Anterior cingulate cortex (tissue), 58 donors: ENCODE measurements at places on chromosomes 12 and 14.
A peak's percentile ranks its signal among the peaks of the same experiment; 100 is the strongest.

GRCh38 chr12:52052468-52053186, 1.4 kb downstream of the NR4A1 start:
- DNase-seq, result no peak

GRCh38 chr12:57175428-57176138, 28.2 kb upstream of the LRP1-AS start:
- DNase-seq, result peak; percentile 63

DNA sequence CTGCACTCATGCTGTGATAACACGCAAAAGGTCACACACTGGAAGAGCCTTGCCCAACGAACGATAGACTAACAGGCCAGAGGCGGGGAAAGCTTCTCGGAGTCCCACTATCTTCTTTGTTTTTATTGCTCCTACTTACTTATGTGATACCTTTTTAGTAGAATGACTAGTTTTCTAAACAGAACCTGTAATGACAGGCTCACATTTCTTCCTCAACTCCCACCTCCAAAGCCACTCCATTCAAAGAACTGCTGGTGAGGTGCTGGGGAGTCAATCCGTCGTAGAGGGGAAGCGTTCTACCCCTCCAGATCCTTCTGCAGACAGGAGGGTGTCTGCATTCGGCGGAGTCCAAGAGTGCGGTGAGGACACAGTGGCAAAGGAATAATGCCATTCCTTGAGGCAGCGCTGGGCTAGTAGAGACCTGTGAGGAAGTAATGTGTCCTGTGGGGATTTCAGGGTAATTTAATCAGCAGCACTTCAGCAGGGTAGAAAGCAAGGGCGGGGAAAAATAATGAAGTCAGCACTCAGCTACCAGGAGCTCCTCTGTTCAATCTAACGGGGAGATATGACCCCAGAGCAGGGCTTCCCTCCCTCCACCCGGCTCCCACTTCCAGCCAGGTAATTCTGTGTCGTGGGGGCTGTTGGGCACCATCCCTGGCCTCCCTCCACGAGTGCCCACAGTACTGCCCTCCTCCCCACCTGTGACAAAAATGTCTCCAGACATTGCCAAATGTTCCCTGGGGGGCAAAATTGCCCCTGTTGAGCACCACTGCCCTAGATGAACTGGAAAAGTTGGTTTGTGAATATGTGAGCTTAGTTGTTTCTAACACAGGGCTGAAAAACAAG, 25.2 kb downstream of the SPRING1 start:
- no peak for DNase-seq

DNA sequence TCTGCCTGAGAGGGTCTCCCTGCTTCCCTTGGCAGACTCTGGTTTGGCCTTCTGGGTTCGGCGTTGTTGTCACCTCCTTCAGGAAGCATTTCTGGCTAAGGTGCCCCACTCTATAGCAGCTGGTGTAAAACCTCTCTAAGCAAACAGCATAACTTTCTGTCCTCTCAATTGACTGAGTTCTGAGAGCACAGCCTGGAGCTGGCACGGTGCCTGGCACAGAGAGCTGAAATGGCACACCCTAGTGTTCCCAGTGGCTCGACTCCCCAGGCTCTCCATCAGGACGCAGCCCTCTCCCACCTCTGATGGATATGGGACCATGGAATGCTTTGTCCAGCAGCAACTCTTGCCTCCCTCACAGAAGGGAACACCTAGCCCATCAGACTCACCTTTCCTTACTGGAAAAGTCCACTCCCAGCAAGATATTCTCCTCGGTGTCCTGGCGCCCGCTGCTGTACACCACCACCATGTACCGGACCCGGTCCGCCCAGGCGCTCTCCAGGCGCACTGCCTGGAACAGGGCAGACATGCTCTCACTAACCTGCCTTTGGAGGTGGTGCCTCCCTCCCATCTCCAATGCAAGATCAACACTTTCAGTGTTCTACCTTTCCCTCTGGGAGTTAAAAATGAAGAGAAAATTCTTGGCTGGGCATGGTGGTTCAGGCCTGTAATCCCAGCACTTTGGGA, 40.6 kb downstream of the SSH1 start:
- DNase-seq, result no peak

GRCh38 chr14:100147181-100147631, 12.2 kb downstream of the DEGS2 start:
- no peak for DNase-seq

GRCh38 chr12:93497456-93497855, 30.1 kb downstream of the MRPL42 start:
- DNase-seq, result no peak

DNA sequence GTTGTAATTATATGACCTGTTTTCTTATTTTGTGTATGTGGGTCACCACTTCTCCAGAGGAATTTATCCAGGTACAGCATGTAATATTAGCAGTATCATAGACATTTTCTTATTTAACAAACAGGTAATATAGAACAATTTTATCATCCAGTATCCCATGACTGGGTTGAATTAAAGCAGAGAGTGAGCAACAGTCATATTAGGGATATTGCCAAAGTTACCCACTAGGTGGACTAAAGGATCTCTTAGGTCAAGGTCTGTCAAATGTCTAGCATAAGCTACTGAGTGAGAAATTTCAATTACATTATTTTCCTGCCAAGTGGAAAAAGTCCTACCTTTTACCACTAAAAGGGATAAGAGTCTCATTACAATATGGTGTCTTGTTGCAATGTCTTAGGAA, 62.1 kb upstream of the TRIM9 start:
- DNase-seq, result no peak

- DNase-seq, result no peak
Measured at GRCh38 chr14:99256483-99256874, 15.5 kb downstream of the BCL11B start.

- DNase-seq, result no peak
Measured at GRCh38 chr14:89247457-89248122, 169.4 kb downstream of the FOXN3 start.

DNA sequence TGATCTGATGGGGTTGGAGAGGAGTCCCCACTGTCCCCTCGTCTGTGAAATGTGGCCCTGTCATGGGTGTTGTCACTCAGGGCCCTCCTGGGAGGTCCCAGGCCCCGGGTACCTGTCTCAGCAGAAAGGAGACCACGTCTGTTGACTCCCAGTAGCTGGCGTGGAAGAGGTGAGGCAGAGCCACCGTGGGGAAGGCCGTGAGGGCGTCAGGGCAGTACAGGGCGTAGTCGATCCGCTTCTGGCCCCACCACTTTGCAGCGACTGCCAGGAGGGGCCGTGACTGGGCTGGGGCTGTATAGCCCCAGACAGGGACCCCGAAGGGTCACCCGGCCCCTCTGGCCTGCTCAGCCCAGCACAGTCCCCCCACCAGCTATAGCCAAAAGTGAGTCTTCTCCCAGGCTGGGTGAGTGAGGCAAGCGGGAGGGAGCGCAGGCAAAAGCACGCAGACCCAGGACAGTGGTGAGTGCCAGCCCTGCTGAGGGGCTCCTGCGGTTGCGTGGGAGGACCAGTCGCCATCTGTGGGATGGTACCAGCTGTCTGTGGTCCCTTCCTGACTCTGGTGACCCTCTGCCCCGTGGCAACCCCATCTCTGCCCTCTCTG, 8.2 kb downstream of the ARL6IP4 start:
- DNase-seq, result no peak

GRCh38 chr14:92549859-92550230, 36.3 kb downstream of the RIN3 start:
- no peak for DNase-seq

DNA sequence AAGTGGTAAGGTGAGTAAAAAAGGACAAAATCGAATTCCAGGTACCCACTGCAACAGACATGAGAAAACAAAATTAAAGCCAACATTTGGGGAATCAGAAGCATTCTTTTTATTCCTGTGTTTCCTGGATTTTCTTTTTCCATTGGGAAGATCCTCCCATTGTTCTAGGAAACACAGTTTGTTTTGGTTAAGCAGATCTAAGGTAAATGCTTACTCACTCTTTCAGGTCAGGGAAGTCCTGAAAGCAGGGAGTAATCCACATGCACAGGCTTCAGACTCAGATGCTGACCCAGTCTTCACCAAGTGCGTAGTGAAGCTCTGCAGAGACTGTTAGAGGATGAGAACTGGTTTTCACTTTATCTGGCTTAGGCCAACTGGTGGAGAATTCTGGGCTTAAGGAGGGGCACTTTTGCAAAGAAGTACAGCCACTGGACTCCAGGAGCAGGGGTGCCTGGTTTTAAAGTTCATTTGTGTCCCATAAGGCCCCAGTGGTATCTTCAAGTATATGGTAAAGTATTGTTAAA, 57.7 kb downstream of the RPAP3 start:
- no peak for DNase-seq

DNA sequence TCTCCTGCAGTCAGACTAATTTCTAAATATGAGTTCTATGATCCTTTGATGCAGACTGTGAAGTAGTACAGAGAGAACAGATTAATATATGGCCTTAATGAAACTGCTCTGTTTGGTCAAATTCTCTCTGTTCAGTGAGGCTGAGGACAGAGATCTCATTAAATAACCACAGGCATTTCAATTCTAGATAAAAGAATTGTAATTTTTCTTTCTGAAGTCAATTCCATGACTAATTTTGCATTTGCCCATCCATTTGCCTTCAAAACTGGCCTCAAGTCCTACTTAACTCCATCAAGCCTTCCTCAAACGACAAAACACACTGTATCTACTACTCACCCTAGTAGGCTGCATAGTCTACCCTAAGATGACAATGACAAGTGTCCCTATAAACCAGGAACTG, 67.1 kb downstream of the DUSP16 start:
- DNase-seq, result no peak

DNA sequence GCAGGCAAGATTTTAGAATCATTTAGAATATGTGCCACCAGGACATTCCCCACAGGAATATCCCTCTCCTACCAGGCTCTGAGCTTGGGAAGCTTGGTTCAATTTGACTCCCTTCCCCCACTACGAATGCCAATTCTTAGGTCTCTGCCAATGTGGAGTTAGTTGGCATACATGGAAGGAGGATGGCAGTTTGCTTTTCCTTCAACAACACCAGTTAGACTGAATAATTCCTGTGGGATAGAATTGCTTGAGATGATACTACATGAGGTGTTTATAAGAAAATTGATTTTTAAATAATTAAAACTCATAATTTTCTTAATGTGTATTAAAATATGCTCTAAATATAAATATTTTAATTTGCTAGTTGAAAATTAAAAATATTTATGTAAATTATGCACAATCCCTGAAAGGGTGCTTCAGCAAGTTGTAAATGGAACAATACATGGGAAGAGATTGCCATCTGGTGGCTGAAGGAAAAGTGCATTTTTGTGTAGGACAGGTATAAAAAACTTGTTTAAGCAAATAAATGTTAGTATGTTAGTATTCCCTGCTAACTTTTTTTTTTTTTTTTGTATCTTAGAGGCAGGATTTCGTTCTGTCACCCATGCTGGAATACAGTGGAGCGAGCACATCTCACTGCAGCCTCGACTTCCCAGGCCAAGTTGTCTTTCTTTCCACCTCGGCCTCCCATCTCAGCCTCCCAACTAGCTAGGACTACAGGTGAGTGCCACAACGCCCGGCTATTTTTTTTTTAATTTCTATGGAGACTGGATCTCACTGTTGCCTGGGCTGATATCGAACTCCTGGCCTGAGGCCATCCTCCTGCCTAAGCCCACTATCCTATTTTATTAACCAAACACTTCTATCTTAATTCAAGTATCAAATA, 25.8 kb upstream of the STRAP start:
- DNase-seq, result peak; percentile 6

- DNase-seq, result no peak
Measured at GRCh38 chr12:27861428-27862167, 81.6 kb upstream of the MANSC4 start.

DNA sequence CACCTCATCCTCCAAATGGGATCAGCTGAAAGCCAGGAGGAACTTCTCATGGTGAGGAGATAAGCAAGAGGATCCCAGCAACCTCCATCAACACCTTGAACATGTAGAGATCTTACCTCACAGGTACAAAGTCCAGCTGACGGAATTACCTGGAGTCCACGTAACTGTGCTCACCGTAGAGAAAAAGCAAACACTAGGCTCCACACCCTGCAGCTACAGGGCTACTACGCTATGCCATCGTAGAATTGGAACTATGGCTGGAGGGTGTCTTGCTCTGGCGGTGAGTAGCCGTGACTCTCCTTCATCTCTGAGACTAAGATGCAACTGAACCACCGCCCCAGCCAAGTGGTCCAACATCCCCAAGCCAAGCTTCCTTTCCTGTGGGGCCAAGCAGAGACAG, 50.5 kb downstream of the CRY1 start:
- no peak for DNase-seq

DNA sequence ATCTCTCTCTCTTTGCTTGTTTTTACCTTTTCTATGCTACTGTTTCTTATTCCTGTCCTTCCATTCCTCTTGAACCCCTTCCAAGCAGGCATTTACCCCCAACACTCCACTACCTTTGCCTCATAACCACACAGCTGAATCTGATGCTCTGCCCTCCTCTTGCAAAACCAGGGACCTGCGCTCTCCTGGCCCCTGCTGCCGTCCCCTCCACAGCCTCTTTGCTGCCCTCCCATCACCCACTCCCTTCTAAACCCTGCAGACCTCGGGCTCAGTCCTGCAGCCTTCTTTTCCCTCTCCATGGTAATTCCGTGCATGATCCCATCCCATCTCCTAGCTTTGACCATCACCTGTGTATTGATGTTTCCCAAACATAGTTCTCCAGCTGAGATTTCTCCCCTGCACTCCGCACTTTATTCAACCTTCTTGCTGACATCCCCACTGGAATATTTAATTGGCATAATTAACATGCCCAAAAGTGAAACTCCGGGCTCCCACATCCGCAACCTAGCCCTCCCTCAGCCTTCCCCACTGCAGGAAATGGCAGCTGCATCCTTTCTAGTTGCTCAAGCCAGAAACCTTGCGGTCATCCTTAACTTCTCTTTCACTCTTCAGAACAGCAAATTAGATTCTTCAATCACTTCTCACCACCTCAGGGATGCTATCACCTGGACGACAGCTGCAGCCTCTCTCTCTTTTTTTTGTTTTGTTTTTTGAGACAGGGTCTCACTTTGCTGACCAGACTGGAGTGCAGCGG, 16.0 kb downstream of the FIGNL2 start:
- no peak for DNase-seq

GRCh38 chr14:96091149-96091693, 52.1 kb downstream of the C14orf132 start:
- DNase-seq, result no peak

- no peak for DNase-seq
Measured at GRCh38 chr12:92987846-92988621, 58.9 kb upstream of the EEA1 start.

GRCh38 chr14:34851395-34851794, 23.8 kb downstream of the BAZ1A start:
- no peak for DNase-seq

GRCh38 chr12:62379026-62379722, 87.5 kb upstream of the MON2 start:
- DNase-seq, result no peak

GRCh38 chr14:55562135-55562534, 17.9 kb upstream of the KTN1 start:
- DNase-seq, result no peak
